ENCODE measurements at places on chromosomes 2 and 18.
A peak's percentile ranks its signal among the peaks of the same experiment; 100 is the strongest.

- DNase-seq, result no peak
Measured at GRCh38 chr2:237650455-237650850, 23.1 kb downstream of the LRRFIP1 start.

DNA sequence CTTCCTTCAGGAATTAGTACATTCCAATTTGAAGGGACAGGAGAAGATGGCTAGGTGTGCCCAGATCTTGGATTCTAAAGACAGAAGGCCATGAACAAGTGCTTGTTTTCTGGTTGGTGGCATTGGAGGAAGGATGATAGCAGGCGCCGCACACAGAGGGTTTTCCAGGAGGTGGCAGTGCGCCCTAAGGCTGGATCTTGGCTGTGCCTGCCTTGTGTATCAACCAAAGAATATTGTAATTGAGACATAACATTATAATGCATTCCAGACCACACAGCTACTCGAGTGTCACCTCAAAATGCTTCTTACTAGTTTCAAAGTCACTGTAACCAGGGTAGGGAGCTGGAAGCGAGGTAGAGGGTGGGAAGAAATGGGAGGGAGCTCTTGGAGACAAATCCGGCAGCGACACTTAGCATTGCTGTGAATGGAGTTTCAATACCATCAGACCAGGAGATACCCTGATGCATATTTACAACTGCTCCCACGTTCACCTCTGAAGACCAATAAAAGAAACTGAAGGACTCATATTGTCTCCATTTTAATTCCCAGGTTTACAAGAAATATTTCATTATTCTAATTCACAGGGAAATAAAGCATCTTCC, 42.5 kb downstream of the CPO start:
- peak; percentile 43 for DNase-seq

- no peak for DNase-seq
Measured at GRCh38 chr2:74471332-74472065, 981 bp downstream of the MRPL53 start.

DNA sequence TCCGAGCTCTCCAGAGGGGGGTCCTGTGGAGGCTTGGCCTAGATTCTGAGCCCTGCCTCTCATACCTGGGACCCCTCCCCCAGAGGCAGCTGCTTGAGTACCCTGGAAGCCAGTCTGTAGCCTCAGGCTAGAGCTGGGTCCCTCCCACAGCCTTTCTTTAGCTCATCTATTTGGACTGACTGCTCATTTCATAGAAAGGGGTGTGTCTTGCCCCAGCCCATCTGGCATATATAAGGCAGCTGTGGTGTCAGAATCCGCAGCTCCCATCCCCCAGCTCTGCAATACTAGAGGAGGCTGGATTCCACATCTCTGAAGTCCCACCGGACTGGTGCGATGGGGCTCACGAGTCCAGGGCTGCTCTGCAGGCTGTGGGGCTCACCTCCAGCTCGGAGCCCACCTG, 26.1 kb downstream of the MPHOSPH10 start:
- DNase-seq, result no peak

DNA sequence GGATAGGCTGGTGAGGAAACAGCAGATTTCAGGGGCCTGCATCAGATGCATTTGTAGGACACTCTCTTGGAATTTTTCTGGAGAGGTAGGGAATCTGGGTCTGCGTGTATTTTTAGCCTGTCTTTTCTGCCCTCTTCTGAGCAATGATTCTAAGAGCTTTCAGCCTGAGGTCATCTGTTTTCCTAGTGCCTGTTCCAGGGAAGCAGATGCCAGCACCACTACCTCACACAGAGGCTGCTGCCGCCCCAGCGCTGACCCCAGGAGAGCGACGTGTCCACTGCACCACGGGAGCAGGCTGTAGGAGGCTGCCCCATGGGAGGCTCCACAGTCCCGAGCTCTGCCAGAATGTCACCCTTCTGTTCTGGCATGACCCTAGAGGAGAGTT, 316.5 kb downstream of the CYP26B1 start:
- DNase-seq, result no peak

DNA sequence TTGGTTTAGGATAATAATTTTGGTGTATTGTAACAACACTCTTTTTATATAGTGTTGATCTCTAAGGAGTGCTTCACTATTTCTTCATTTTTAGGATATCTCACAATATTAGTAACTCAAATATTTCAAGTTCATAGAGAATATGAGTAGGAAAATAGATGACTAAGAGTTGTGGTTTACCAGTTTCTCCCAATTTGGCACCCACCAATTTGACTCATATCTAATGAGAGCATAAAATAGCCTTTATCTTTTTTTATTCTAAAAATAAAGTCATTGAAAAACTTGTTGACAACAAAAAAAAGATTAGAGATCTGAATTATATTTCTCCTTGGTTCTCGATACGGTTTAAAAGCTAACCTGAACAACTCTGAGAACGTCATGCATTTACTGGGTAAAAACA, 204.0 kb downstream of the PARD3B start:
- no peak for DNase-seq

GRCh38 chr2:28343184-28343942, 49.3 kb upstream of the FOSL2 start:
- no peak for DNase-seq

GRCh38 chr2:134621939-134622705, 96.7 kb downstream of the TMEM163 start:
- DNase-seq, result no peak

DNA sequence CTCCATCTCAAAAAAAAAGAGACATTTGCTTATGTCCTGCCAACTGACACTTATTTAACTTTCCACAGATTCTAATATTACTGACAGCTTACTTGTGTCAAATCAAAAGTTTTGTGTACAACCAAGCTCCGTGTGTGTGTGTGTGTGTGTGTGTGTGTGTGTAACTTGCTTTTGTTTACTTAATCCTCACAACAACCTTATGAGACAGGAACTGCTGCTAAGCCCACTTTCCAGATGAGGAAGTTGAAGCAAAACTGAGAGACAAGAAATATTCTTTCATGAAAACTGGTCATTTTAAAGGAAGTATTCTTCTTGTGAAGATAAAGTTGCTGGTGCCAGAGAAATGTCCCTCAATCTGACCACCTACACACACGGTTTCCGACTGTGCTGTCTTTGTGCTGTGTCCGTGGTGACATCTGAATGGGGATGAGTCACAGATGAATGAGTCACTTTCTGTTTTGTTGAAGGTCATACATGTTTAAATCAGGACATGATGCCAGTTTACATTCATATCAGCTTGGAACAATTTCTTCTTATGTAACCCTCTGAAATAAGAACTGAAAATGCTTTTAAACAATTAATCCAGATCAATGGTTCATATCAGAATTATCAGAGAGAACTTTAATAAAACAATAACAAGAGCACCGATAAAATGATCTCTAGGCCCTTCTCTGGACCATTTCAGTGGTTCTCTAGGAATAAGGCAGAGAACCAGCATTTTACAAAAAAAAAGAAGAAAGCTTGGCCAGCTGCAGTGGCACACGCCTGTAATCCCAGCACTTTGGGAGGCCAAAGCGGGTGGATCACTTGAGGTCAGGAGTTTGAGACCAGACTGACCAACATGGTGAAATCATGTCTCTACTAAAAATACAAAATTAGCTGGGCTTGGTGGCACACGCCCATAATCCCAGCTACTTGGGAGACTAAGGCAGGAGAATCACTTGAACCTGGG, 95.5 kb downstream of the THNSL2 start:
- DNase-seq, result no peak

DNA sequence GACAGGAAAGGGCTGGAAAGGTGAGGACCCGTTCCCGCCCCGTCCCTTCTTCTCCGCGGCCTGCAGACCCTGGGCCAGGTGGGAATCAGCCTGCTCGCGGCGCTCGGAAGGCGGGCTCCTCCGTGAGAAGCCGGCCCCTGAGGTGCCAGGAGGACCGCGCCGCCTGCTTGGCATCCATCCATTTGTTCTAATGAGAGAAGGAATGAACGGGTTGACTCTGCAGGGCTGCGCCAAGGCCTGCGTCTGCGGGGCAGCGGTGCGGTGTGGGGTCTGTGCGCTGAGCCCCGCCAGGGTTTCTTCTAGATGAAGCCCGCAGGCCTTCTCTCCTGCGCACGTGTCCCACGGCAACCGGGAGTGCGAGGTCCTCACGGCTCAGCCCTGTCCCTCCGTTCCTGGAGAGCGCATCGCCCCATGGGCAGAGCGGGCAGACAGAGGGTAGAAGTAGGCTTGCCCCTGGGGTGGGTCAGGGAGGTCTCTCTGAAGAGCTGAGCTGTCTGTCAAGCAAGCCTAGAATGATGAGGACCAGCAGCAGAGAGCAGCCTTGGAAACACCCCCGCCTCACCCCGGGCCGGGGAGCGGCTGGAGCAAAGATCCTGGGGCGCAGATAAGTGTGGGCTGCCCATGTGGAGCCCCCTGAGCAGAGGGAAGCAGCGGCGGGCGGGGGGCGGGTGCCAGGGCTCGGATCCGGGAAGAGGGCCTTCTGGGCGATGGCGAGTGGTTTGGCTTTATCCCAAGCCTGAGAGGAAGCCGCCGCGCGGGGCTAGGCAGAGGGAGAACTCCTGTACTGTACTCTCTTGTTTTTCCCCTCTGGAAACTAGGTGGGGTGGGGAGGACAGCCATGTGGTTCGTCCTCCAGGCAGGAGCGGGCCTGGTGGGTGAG, 27.9 kb upstream of the HS6ST1 start:
- no peak for DNase-seq

- DNase-seq, result no peak
Measured at GRCh38 chr18:37639846-37640245, 74.2 kb upstream of the CELF4 start.

- peak; percentile 55 for DNase-seq
Measured at GRCh38 chr2:239369631-239370161, 31.1 kb downstream of the HDAC4 start.

DNA sequence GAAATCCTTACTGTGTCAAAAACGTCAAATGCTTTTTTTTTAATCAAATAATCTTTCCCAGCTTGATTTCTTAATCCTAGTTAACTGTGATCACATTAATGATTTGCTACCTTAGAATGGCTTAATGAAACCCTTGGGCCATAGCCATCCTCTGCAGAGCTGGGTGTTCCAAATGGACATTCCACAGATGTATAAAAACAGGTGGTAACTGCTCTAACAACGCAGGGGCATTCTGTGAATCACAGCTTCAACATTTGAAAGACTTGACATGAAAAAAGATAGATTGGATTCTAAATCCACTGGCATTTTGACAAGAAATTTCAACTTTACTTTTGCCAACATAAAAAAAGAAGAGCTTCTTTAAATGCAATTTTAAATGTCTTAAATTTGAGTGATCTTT, 69.8 kb upstream of the RASGRP3 start:
- no peak for DNase-seq

- no peak for DNase-seq
Measured at GRCh38 chr2:128813352-128814034, 494.8 kb upstream of the HS6ST1 start.

GRCh38 chr2:47039913-47040562, 115.1 kb downstream of the STPG4 start:
- no peak for DNase-seq

- no peak for DNase-seq
Measured at GRCh38 chr2:49351560-49351959, 197.2 kb upstream of the FSHR start.

- no peak for DNase-seq
Measured at GRCh38 chr2:49260979-49261538, 106.7 kb upstream of the FSHR start.

Data from activated CD8-positive, alpha-beta memory T cell treated with anti-CD3 and anti-CD28 coated beads, Interleukin-2, amount 50 U/mL, for 4 hours (primary cell).